A172 (cell line): ENCODE measurements at places on chromosomes 3 and 15.
A peak's percentile ranks its signal among the peaks of the same experiment; 100 is the strongest.

- DNase-seq = peak; percentile 75
These were observed 59.1 kb upstream of the COL8A1 start for GRCh38 chr3:99579246-99579645.

DNA sequence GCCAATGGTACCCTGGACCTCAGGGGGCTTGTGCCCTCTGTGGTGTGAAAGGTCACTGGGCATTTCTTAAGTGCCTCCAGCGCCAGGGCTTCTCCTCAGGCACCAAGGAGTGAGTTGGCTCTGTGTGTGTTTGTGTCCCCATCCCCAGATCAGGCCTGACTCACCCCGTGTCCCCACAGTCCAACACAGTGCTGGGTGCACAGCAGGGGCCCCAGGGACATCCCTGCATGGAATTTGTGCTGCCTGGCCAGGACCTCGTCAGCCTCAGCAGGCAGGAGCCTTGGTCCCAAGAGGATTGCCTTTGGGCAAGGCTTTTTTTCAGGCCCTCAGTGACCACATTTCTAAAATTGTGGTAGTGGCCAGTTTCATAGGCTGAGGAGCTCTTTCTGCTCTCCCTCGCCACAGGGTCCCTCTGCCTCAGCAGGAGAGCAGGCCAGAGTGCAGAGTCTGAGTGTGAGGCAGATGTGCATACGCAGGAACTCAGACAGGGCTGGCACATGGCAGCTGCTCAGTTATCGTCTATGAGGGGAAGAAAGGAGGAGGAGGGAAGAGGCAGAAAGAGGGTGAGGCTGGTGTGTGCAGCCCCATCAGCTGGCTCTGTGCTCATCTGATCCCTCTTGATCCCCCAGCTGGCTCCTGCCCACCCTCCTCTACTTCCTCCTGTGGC lies 215.6 kb downstream of the RPLP1 start:
- DNase-seq = no peak

GRCh38 chr3:76500746-76501275 lies 539.1 kb upstream of the ROBO2 start:
- DNase-seq = no peak

DNA sequence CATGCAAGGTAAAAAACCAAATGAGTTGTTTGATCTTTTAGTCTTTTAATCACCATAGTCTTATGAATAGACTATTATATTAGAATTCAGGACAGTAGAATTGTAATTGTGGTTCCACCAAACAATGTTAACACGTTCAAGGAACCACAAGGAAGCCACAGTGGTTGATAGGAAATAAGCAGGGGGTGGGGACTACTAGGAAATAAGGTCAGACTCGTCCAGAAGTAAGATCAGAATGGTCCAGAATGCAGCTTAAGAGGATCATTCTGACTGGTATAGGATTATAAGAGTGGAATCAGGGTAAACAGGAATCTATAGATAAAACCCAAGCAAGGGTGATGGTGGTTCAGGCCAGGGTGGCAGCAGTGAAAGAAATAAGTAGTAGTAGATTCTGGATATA lies 7.5 kb downstream of the MYNN start:
- no peak for DNase-seq

DNA sequence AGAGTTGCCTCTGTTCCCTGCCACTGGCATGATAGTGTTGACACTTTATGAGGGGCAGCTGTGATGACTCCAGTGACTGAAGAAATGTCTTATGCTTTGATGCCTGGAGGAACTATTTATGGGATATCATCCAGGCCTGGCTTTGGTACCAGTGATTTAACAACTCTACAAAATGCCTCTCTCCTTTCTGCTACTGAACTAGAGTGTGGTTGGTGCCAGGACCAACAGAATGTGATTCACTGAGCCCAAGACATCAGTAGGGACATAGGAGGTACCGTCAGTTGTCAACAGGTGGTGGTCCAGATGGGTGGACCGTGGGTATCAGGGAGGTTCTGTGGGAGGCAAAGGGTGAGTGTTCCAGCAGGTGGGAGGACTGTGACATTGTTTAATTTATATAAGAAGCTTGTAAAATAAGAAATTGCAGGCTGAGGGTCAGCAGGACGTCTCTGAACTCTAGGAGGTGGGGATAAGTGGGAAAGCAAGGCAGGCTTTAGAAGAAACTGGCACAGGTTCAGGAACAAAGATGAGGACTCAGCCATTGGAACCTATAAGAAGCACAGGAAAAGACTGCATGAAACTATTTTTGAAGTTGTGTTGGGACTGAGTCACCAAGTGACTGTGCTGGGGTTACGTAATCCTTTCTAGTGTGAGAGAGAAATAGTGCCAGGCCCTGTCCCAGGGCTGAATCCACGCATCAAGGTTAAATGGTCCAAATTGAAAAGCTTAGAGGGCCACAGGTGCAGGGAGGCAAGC lies 28.5 kb upstream of the SLC7A14 start:
- DNase-seq = peak; percentile 91

- DNase-seq = peak; percentile 59
These were observed 421.4 kb downstream of the MECOM start for GRCh38 chr3:169241991-169242707.

GRCh38 chr3:14238930-14239329 lies 60.3 kb downstream of the LSM3 start:
- DNase-seq = no peak

GRCh38 chr15:94744080-94744793 lies 512.9 kb downstream of the MCTP2 start:
- DNase-seq = no peak

- DNase-seq = peak; percentile 54
These were observed 61.7 kb downstream of the FMN1 start for GRCh38 chr15:33132722-33133345.

DNA sequence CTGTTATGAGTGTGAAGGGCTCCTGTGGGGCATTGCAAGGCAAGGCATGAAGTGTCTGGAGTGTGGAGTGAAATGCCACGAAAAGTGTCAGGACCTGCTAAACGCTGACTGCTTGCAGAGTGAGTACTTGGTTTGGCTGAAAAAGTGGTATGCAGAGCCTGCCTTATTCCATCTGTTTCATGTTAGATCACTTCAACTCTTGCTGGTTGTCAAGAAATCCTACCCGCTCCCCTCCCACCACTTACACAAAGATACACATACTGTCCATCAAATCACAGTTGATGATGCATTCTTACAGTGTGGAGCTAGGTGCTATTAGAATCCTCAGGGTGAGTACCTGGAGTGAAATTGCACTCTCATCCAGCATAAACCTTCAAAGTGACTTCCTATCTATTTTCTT lies 272.1 kb downstream of the UNC13C start:
- DNase-seq = no peak

GRCh38 chr3:178975320-178975719 lies 96.3 kb downstream of the ZMAT3 start:
- no peak for DNase-seq

- peak; percentile 67 for DNase-seq
These were observed 57.5 kb upstream of the GCNT3 start for GRCh38 chr15:59553879-59554735.

- DNase-seq = no peak
These were observed 1.5 kb downstream of the CTDSPL start for GRCh38 chr3:37862903-37863815.

DNA sequence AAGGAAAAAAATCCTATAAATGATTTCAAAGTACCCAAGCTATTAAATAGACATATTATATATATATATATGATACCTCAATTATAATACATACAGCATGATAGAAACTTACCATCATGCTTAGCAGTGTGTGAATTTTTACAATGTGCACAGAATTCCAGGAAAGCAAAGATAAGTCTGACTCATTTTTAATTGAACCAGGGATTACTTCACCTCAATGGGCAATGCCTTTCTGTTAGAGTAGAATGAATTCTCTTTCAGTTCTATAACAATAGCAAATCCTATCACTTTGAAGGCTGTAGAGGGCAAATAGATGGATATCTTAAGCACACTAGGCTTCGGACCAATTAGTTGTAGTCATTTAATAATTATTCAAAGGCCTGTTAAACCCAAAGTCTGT lies 54.8 kb upstream of the P3H2 start:
- no peak for DNase-seq

GRCh38 chr3:156615592-156616173 lies 58.7 kb upstream of the TIPARP start:
- DNase-seq = peak; percentile 72

DNA sequence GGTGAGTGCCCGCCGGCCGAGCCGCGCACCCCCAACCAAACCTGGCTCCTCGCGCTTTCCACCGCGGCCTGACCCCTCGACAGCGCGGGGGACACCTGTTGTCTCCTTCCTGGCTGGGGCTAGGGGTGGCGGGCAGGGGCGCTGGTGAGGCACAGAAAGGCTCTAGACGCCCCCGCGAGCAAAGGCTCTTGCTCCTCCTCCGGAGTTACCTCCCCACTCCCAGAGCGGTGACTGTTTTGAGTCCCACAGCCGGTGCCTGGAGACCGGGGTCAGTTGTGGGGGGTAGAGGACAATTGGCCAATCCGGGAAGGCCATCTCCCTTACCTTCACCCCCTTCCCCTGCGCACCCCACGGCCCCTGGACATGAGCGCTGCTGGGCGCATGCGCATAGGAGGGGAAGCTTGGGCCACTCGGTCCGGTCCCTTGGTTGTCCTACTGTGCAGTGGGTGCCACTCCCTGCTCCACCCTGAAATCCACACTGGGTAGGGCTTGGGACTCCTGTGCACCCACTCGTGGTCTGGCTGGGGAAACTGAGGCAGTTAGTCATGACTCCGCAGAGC lies 554 bp downstream of the CHST13 start:
- DNase-seq = no peak

GRCh38 chr15:68819495-68820294 lies 1.0 kb downstream of the ANP32A start:
- peak; percentile 30 for DNase-seq

- no peak for DNase-seq
These were observed 37.4 kb upstream of the ARPP21 start for GRCh38 chr3:35601959-35602358.

- DNase-seq = no peak
These were observed 133.3 kb downstream of the MDFIC2 start for GRCh38 chr3:70179111-70179510.

DNA sequence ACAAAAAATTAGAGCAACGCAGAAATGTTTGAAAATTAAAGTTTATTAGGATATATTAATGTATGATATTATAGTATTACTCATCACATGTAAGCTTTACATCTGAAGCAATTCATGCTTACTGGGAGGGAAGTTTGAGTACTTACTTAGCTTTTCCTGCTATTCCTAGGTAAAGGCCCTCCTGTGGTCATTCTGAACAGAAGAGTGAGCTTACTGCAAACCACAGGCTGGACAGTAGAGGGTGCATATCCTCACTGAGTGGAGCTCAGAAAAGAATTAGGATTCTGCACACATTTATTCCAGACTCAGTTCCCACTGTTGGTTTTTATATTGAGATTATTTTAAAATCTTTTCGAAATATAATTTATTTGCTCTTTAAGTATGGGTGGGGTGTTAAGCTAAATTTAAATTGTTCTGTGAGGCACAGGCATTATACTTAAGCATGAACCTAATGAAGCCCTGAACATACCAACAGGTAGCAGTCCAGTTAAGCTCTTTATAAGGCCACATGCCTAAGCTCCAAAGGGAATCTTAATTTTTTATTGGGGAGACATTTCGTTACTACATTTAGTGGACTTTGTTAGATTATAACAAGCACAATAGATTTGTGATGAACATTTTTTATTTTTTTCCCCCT lies 10.2 kb downstream of the MRPS22 start:
- peak; percentile 68 for DNase-seq

DNA sequence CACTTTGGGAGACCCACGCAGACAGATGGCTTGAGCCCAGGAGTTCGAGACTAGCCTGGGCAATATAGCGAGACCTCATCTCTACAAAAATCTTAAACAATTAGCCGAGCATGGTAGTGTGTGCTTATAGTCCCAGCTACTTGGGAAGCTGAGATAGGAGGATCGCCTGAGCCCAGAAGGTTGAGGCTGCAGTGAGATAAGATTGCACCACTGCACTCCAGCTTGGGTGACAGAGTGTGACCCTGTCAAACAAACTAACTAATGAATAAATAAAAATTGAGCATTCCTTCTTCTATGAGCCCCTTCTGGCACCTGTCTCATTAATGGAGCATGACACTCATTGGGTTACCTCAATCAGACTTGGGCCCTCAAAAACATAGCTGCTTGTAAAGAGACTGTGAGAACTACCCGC lies 7.5 kb downstream of the ZDHHC3 start:
- no peak for DNase-seq

- DNase-seq = no peak
These were observed 30.0 kb downstream of the SYNPR start for GRCh38 chr3:63308072-63308471.

DNA sequence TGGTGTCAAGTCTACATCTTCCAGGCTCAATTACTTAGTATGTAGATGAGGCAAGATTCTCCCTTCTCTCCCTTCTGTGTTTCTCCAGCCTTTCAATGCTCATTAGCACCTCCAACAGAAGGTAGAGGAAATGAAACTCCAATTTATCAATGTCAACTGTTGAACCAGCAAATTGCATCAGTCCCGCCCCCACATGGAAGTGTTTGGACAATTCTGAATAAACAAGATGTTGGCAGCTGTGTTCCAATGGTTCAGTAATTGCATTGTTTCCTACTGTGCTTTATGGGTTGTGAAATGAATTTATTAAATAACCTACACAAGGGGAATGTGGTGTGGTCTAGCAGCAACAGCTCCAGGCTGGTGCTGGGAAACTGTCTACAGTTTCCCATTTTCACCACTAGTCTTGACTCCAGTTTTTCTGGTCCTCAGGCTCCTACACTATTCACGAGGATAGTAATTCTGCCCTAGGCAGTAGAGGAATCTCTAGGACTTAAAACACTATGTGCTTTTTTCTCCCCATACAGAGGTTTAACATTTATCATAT lies 91.9 kb downstream of the MB21D2 start:
- DNase-seq = no peak

GRCh38 chr3:75176937-75177336 lies 487.2 kb upstream of the FRG2C start:
- DNase-seq = no peak

- no peak for DNase-seq
These were observed 49.2 kb downstream of the LDHAL6B start for GRCh38 chr15:59255680-59256336.

- DNase-seq = peak; percentile 56
These were observed 76.1 kb upstream of the PLSCR4 start for GRCh38 chr3:146326875-146327543.

DNA sequence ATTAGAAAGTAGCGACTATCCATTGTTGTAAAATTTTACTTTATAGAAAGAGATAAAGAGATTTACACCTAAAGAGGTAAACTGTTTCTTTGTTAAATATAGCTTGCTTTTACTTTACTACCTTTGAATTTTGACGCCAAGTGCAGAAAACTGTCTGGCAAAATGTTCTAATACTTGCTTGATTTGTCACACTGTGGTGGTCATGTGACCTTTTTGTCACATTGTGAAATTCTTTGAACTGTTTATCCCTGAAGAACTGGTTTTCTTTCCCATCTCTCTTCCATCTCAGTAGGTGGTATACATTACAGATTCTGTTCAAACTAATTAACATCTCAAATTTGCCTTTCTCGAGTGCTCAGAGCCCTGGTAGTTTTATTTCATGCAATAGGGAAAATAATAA lies 327.4 kb downstream of the NAALADL2 start:
- DNase-seq = no peak

GRCh38 chr3:9682096-9682495 lies 21.5 kb upstream of the CPNE9 start:
- DNase-seq = no peak

- DNase-seq = no peak
These were observed 140.0 kb upstream of the MEF2A start for GRCh38 chr15:99425657-99426301.

GRCh38 chr3:60277361-60277800 lies 973.9 kb downstream of the FHIT start:
- peak; percentile 93 for DNase-seq
